ENCODE measurements at places on chromosomes 4 and X.

DNA sequence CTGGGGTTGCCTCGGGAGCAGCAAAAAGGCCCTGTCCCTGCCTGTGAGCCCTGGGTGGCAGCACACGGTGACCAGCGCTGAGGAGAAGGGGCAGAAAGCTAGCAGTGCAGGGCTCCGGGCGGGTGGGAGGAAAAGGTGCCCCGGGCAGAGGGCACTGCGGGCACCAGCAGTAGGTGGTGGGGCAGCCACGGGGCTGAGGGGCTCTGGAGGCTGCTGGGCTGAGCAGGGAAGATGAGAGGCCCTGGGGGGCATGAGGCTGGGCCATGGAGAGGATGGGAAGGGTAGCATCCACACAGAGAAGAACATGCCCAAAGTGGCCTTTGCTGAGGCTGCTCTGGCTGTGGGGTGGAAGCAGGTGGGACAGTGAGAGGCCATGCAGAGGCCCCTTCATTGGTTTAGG is 67.5 kb upstream of the NKX1-1 start:
- DNase-seq, result no peak

DNA sequence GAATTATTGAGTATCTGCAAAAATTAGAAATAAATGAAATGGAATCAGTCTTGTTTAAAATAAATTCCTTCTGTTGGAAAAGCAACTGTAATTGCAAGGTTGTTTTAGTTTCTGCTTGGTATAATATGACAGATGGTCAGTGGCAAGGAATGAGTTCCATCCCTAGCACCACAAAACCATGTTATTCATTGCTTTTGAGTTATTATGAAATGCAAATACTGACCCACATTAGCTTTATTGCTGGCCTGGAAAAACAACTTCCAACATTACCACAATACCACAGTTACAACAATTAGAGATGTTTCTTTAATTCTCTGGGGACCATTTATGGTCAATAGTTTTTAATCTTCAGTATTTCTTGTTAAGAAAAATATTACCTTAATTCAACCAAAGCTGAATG is 194.4 kb downstream of the TMA16 start:
- DNase-seq, result no peak

GRCh38 chr4:125582302-125582701 is 267.5 kb downstream of the FAT4 start:
- DNase-seq, result no peak

GRCh38 chr4:145912376-145912775 is 26.2 kb downstream of the ZNF827 start:
- no peak for DNase-seq

DNA sequence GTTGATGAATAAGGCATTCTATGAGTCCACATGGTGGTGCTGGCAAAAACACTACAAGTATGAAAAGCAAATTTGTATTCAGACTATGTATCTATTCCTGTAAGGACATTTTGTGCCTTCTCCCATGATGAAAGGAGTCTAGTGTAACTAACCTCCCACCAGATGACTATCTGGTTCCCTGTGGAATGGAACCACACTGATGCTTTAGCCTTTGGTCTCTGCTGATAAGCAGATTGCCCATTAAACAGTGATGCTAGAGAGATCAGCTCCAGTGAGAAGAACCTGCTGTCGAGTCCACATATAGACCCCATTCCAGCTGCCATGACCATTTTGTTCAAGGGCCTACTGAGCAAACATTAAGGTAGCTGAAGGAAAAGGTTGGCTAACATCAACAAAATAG is 10.5 kb upstream of the THOC2 start:
- DNase-seq, result no peak

DNA sequence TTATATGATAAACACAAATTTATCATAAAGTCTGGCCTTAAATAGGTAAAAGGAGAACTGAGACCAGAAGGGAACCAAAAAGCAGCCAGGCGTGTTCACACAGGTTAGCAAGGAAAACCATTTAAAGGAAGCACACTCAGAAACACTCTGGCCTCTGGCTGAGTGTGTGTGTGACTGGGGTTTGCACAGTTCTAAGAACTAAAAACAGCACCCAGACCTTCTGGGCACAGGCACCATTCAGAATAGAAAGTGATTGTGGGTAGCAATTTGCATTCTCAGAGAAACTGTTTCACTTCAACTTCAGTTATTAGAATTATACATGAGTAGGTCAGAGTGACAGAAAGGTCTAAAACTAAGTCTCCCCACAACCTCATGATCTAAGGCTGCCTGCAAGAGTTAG is 10.0 kb downstream of the GPR82 start:
- no peak for DNase-seq

DNA sequence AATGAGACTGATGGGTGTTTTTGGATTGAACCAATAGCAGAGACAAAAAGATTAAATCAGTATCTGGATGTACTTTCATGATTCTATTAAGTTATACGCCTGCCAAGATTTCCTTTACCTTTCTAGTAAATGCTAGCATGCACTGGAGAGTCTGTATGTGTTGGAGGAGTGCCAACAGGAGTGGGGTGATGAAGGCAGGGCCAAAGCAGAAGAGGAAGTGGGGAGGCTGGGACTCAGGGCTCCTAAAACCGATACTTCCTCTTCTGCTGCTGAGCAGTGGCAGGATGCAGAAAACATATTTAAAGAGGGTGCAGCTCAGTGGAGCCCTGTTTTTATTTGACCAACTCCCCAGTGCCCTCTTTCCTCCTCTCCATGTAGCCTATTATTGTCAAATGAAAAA is 5.6 kb downstream of the CYSLTR1 start:
- no peak for DNase-seq

GRCh38 chr4:130028552-130028951 is 932.6 kb downstream of the C4orf33 start:
- DNase-seq, result no peak

GRCh38 chrX:78958419-78959116 is 13.4 kb downstream of the P2RY10 start:
- DNase-seq, result no peak

DNA sequence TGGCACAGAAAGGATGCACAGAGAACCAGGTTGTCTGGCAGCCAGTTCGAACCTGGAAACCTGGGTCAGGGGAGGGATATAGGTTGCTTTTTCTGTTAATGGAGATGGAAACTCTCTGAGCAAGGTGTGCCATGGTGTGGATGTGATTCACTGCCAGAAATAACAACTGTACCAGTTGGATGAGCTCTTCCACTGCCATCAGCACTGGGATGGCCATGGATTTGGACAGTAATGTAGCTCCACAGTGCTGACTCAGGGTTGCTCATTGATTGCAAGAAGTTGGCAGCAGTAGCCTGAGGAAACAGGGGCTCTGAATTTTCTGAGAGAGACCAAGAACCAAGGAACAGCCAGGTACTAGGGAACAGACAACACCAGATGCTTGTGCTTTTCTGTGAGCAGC is 33.8 kb downstream of the PNMA5 start:
- no peak for DNase-seq

DNA sequence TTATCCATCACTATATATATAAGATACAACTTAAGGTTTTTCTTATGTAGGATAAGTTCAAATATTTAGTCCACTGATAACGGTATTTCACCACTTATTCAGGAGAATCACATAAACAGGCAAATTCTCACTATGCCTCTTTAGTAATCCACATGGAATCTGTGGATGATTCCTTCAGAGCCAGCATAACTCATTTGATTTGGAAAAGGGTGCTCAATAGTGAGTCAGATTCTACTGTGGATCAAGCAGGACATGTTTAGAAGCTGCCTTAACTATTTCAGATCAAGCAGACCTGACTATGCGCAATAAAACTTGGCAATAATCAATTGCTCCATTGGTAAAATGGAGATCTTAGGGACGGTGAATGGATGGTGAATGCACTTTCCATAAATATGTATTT is 184.1 kb downstream of the CBR4 start:
- no peak for DNase-seq
